ENCODE measurements at places on chromosomes 13 and 19.

- no peak for DNase-seq
These were observed 58.1 kb downstream of the TRPC4 start for GRCh38 chr13:37811441-37811840.

DNA sequence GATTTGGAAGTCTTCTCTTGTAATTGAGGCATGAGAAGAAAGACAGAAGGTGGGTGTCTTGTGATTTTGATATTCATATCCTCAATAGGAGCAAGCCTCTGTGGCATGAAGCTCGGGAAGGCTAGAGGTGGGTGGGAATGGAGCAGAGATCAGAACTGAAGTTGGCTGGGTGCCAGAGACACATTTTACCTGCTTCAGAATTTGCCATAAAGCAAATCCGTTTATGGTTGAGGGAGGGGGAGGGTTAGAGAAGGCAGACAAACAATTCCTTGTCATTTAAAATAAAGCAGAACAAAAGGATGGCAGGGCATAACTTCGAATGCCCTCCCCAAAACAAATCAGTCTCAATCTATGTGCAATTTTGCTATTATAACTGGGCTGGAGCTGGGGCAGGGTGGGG, 305.9 kb downstream of the KLF5 start:
- no peak for DNase-seq

DNA sequence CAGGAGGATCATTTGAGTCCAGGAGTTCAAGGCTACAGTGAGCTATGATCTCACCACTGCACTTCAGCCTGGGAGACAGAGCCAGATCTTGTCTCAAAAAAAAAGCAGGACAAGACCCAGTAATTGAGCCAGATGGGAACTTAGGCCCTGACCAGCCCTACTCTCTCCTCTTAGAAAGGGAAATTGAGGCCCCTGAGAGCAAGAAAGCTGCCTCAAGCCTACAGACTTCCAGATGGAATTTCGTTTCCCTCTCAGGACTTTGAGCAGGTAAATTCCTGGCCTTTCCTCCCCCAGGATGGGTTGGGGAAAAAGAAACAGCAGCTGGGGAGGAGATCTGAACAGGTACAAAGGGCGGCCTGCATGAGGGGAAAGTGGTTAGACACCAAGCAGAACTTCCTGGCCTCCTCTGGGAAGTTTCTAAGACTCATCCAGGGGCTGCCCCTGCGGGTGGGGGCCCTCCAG, 3.6 kb upstream of the BCL3 start:
- no peak for DNase-seq

DNA sequence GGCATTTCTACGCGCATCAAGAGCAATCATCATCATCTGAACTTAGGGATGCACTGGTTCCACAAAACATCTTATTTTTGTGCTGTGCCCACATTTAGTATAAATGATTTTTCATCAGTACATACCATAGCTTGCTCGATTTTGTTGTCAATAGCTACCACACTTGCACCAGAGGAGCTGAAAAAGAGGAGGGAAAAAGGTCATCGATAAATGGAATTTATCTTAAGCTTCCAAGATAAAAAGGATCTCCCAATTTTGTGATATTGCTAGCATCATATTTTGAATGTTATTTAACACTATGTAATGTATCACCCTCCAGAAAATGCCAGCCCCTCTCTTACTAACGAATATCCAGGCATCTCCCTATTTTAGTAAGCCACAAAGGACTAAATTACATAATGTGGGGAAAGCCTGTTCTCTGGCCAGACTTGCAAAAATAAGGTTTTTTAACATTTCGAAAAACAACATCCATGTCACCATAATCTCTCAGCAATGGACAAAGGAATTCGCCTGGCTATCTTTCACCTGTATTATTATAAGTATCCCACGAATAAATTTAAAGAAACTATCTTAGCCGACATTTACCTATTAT, 62.4 kb downstream of the SERP2 start:
- no peak for DNase-seq

DNA sequence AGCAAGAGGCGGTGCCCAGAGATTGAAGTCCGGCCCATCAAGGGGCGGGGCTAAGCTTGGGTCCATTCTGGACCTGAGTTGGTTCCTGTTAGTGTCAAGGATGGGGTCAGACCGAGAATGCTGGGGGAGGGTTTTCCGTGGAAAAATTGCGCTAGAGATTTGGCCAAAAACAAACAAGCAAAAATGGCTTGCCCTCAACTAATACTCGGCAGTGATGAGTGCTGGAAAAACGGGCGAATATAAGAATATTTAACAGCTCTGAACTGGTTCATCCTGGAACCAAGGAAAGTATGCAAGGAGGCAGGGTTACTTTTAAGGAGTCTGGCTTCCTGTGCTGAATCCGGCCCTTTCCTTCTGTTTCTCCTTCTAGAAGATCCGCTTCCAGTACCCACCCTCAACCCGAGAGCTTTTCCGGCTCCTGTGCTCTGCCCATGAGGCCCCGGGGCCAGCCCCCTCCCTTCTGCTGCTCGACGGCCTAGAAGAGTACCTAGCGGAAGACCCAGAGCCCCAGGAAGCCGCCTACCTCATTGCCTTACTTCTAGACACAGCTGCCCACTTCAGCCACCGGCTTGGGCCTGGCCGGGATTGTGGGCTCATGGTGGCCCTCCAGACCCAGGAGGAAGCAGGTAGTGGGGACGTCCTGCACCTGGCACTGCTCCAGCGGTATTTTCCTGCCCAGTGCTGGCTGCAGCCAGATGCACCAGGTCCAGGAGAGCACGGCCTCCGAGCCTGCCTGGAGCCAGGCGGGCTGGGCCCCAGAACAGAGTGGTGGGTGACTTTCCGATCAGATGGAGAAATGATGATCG, 880 bp downstream of the SWSAP1 start:
- DNase-seq, result peak; percentile 86

DNA sequence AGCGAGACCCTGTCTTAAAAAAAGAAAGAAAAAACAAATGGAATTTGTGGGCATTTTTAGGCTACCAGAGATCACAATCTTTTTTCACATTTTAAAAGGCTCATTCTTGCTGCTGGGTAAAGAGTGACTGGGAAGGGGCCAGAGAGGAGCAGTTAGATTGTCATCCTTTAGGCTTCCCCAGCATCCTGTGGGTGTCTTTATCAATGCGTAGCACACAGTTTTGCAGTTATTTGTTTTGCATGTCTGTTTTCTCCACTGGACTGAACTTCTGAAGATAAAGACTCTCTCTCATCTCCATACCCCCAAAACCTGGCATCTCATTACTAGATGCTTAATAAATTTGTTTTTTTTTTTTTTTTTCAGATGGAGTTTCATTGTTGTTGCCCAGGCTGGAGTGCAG, 2.1 kb upstream of the UTP14C start:
- no peak for DNase-seq

DNA sequence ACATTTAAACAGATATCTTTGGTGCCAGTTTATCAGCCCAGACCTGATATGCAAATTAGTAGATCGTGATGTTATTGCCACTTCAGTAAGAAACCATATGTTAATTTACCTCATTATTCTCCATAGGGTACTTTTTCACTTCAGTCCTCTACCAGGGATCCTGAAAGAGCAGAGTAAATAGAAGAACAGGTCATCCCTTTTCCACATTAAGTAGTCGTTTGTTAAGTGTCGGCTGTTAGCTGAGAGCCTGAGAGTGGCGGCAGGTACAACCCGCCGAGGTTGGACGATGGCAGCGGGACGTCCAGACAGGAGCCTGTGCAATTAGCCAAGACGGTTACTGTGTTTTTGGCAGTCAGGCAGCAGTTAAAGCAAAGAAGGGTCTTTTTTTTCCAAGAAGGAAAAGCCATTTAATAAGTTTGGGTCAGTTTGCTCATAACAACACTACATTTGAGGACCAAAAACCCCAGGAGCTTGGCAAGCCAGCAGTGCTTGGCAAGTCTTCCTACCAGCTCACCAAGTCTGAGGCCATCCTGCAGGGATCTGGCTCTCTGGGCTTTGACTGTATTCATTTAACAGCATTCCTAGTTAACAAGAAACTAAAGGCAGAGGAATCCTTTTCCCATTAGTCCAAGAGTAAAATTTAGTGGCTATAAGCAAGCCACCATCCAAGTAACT, 231.8 kb downstream of the SHISA2 start:
- no peak for DNase-seq

DNA sequence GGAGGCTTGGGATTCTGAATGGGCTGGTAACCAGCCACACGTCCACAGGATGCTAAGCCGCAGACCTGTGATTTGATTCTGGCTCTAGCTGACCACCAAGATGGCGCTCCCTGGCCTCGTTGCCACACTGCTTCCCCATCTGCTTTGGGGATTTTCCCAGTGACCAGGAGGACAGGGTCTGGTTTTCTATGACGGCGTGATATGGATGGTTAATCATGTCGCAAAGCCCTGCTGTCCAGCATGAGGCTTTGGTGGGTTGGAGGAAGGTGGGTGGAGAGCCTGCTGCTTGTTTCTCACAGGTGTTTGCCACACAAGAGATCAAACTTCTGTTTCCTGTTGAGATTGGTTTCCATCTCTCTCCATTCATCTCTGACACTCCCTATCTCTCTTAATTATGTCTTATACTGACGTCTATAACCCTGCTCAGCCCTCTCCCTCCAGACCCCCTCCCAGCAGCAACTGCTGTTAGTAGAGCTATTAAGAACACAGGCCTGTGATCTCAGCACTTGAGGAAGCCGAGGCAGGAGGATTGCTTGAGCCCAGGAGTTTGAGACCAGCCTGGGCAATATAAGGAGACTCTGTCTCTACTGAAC, 102.7 kb downstream of the SIPA1L3 start:
- no peak for DNase-seq

- DNase-seq, result no peak
These were observed 1262.7 kb upstream of the MIR17HG start for GRCh38 chr13:90084684-90085290.

DNA sequence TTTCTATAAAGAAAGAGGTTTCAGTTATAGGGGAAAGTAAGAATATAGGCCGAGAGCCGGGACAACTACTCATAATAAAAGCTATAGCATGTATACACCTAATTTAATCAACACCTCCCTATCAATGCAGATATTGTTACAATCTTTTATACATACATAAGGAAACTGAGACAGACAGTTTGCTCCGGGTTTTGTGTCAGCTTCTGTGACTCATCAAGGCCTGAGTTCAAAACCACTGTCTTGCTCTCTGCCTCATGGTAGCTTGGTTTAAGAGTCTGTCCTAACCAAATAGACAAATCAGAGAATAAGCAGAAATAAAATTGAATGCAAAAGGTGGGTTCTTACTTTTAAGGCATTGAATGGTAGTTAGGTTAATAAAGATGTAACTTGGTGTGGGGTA, 222.9 kb downstream of the GGACT start:
- no peak for DNase-seq

DNA sequence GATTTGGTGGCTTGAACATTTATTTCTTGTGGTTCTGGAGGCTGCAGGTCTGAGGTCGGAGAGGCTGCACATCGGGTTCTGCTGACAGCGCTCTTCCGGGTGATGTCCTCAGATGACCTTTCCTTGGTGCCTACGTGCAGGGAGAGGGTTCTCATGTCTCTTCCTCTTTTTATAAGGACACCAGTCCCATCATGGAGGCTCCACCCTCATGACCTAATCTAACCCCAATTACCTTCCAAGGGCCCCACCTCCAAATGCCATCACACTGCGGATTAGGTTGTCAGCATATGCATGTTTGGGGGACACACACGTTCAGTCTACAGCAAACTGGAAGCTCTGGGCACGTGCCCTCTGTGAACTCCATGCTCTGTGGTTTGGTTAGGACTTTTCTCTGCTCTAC, 338.6 kb downstream of the FGF9 start:
- no peak for DNase-seq

GRCh38 chr13:106034201-106034600, 501.3 kb downstream of the EFNB2 start:
- no peak for DNase-seq

- no peak for DNase-seq
These were observed 48.8 kb downstream of the RASL11A start for GRCh38 chr13:27319404-27319803.

- no peak for DNase-seq
These were observed 1.3 kb downstream of the FPR3 start for GRCh38 chr19:51796195-51796679.

GRCh38 chr13:109976206-109976997, 190.0 kb upstream of the IRS2 start:
- no peak for DNase-seq

GRCh38 chr13:106493533-106494220, 41.8 kb downstream of the EFNB2 start:
- no peak for DNase-seq

- DNase-seq, result no peak
These were observed 16.2 kb downstream of the TEX29 start for GRCh38 chr13:111336666-111337065.

DNA sequence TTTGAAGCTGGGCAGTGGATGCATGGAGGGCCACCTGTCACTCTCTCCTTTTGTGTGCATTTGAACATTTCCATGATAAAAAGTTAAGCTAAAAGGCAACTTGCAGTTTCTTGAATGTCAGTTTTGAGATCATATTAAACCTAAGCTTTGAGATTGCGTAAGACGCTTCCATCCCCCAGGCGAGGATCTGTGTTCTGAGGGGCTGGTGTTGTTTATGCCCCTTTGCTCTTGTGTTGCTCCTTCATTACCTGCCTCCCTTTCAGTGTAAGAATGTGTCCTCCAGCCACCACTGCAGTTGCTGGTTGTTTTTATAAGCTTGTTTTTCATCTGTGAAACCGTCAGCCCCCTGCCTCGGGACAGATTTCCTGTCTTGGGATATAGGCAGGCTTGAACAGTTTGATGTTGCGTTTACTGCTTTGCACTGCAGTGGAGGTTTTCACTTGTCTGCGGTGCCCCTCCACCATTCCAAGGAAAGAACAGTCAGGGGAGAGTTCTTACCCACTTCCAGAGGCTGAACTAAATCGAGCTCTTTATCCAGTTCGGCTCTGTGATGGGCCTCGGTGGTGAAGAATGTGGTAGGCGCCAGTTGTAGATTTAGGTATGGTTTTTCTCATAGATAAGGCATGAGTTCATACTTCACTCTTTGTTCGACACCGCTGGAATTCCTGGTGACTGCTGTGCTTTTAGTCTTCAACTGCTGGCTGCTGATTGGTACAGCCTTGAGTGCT, 96.8 kb downstream of the ARHGEF7 start:
- DNase-seq, result no peak

DNA sequence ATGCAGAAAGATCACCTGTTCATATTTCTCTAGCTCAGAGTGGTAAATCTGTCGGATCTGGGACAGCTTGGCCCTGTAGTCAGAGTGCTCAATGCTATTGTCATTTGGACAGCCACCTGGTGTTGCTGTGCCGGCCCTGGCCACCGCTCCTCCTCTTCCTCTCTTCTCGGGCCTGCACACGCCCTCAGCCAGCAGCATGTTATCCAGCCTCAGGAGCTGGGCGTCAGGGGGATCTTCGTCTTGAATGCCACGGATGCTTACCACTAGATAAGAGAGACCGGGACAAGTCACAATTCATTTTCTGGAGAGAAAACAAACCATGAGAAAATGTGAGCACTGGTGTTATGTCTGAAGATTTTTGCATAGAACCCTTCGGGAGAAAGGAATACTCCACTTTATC, 32.5 kb downstream of the CILP2 start:
- no peak for DNase-seq

GRCh38 chr13:45055902-45056648, 64.2 kb upstream of the GTF2F2 start:
- no peak for DNase-seq

DNA sequence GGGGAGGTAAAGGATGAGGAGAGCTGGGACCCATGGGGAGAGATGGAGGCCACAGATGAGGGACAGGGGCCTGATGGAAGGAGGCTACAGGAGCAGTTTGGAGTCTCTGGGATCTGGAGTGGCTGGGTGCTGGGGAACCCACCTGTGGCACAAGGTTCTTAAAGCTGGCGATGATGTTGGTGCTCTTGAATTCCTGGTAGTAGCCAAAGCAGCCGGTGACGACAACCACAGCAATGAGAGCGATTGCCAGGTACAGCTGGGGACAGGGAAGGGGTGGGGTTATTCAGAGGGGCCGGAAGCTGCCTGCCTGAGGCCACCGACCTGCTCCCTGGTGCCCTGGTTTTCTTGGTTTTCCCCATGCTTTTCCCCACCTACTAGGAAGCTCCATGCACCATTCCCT, 2.8 kb downstream of the ATP4A start:
- no peak for DNase-seq

Measured in CD4-positive, alpha-beta T cell treated with Interleukin-6 at 100 ng/mL for 8 hours (primary cell).